ENCODE measurements at places on chromosomes 16 and 17. TPM values are rescaled to one million over a fixed set of nuclear protein-coding genes. Genes with fewer than 3 reads are reported as not detected.

Gene LITAFD
- not detected for total RNA-seq

Gene MKS1
- 30.1 TPM for total RNA-seq

Gene PKMYT1
- 105 TPM for total RNA-seq

Gene HES7
- total RNA-seq: 2.6 TPM

DNA sequence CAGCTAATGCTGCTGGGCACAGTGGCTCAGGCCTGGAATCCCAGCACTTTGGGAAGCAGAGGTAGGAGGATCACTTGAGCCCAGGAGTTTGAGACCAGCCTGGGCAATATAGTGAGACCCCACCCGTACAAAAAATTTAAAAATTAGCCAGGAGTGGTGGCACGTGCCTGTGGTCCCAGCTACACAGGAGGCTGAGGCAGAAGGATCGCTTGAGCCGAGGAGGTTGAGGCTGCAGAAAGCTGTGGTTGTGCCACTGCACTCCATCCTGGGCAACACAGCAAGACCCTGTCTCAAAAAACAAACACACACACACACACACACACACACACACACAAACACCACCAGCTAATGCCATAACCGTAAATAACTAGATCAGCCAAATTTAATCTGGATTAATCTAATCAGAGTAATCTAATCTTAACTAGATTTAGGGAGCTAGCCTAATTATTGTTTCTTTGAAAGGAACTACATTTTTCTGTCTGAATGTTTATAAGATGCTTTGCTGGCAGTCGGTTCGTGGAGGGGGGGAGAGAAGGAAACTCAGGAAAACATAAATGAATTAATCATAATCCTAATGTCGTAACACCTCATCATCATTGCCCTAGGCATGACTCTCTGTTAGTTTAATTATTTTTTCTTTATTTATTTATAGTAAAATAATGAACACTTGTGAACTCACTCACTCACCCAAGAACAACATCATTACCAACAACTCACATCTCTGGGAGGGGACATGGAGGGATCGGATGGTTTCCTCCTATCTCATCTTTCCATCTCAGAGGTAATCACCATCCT is 12.5 kb upstream of the RBBP6 start:
- no peak overlapping the region for H3K4me3 ChIP-seq
- DNase-seq: no peak
- H3K36me3 ChIP-seq: no peaks in the 10 kb centered on the region
- H3K27ac ChIP-seq: no peak overlapping the region

DNA sequence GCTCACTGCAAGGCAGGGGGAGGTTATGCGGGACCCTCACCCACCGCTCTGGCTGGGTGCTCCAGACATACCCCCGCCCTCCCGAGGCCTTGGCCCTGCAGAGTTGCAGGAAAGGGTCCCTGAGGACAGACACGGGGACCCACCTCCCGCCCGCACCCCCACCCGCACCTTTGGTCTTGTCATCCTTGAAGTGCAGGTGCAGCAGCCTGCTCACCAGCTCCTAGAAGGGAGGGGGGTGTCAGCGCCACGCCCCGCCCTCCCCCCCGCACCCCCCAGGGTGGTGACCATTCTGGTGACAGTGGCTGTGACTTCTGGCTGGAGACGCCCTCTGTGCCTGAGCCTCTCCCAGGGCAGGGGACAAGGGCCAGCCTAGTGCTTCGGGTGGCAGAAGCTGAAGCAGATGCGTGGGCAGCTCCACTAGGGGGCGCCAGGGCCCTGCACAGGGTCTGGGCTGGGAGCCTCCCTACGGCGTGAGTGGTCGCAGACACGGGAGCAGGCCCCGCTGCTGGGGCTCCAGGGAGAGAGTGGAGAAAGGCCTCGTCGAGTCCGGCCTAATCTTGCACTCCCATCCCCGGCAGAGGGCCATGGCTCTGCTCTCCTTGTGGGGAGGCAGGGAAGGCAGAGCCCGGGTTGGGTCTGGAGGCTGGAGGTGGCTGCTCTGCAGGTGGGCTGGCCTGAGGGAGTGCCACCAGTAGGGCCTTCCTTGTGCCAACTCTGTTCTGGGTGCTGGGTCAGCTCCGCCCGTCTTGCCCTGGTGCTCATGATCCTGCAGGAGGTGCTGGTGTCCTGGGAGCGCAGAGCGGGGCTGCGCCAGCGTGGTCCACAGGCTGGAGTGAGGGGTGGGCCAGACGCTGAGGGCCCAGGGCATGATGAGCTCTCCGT is 2.7 kb downstream of the CENPX start:
- H3K4me1 ChIP-seq: peaks cover 6% of the 10 kb centered on the region
- H3K4me3 ChIP-seq: no peak overlapping the region
- DNase-seq: peak; percentile 58
- no peak overlapping the region for H3K27ac ChIP-seq
- no peaks in the 10 kb centered on the region for H3K27me3 ChIP-seq

- peaks cover 21% of the 10 kb centered on the region for H3K4me1 ChIP-seq
- no peak overlapping the region for H3K27ac ChIP-seq
- DNase-seq: no peak
- no peak overlapping the region for H3K4me3 ChIP-seq
- no peaks in the 10 kb centered on the region for H3K36me3 ChIP-seq
- H3K27me3 ChIP-seq: no peaks in the 10 kb centered on the region
These were observed 6.0 kb upstream of the SYT17 start for GRCh38 chr16:19162085-19162484.

DNA sequence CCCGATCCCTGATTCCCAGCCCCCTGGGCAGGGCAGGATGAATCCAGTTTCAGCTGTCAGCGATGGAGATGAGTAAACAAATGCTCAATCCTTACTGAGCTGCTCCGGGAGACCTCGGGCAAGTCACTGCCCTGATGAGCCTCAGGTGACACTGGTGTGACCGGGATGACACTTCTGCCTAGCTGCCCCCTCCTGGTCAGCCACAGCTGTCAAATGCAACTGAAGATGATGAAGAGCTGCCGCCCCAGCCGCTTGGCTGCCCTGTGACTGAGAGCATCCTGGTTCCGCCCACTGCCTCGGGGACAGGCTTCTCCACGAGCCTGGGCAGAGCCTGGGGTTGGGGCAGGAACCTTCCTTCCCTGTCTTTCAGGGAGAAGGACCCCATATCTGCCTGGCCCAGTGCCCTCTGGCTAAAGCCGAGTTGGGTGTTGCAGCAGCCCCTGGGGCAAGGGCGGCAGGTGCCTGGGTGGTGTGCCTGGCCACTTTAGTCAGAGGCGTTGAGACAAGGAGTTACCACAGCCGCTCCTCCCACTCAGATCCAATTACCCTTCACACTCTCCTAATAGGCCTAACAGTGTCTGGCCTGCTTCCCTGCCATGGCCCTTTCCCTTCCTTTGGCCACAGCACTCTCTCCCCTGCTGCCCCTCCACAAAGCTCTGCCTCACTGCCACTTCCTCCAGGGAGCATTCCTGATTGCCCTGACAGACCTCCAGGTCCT is 5.5 kb downstream of the CCL17 start:
- no peak overlapping the region for H3K4me3 ChIP-seq
- H3K36me3 ChIP-seq: no peaks in the 10 kb centered on the region
- H3K27ac ChIP-seq: no peak overlapping the region
- DNase-seq: peak; percentile 75

All from PC-9 (cell line).